Retina (tissue), 1 donor: ENCODE measurements at places on chromosomes 12 and 14.
A peak's percentile ranks its signal among the peaks of the same experiment; 100 is the strongest.

DNA sequence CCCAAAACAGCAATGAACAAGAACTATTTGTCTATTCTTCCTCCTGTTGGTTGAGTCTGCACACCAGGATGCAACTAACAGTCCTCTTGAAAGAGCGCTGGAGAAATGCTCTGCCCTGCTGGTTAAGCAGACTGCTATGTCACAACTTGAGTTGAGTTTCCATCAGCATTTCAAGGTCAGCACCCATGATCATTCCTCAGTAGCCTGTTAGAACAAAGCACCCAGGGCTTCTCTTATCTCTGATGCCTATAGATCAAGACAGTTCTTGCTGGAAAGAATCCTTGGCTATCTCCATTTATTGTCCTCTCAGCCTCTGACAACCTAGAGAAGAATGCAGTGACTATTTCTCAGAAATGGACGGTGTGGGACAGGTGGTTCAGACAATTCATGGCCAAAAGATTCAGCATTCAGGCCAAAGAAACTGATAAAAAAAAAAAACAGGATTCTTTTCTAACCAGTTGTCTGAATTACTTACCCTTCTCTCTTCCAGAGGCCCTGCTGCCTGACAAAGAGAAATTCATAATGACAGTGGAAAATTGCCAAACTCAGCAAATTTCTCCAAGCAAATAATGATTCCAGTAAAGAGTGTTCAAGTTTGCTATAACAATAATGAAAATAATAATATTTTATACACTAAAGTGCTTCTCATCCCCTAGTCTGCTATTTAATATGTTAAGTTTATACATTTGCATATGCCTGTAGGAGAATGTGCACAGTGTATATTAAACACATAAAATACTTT is 306.7 kb downstream of the EMP1 start:
- DNase-seq = no peak

- DNase-seq = peak; percentile 4
These were observed 691 bp downstream of the ZFYVE26 start for GRCh38 chr14:67815573-67816225.

DNA sequence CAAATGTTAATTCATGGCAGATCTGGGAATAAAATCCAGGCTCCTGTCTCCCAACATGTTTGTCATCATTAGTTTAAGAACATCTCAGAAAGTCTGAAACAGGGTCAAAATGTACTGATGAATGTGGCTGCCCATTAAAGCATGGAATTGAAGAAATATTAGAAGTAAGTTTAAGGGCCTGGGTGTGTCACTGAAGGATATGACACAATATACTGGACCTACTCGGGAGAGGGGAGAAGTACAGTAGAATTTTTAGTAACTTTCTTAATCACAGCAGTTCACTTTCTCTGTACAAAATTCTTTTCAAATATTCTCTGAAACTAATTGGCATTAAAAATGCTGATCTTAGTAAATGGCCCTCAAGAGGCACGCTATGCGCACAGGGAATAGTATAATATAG is 185.5 kb downstream of the ETV6 start:
- DNase-seq = no peak

DNA sequence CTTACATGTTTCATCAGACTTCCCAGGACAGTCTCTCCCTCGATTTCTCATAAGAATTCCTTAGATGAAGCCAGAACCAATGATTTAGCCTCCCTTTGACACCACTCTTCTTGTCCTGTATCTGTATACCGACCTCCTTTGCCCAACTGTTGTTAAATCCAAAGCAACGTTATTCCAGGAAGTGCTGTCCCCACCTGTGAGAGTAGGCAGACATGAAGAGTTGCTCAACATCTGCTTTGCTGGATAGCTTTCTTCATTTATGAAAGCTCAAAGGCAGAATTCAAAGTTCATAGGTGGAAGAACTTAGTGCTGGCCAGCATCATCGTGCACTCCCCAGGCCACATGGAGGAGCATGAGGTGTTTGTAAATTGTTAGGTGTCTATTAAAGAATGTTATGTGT is 55.6 kb downstream of the GTF2A1 start:
- DNase-seq = no peak

- peak; percentile 72 for DNase-seq
These were observed at the start of gene SYNJ2BP for GRCh38 chr14:70416725-70417349. TSS of gene SYNJ2BP (minus strand) at chr14:70417090. CDS start at chr14:70416963, 127 bp downstream.

GRCh38 chr12:101634724-101635123 is 40.0 kb downstream of the MYBPC1 start:
- no peak for DNase-seq

GRCh38 chr12:106140223-106140986 is 1.7 kb upstream of the NUAK1 start:
- DNase-seq = no peak

DNA sequence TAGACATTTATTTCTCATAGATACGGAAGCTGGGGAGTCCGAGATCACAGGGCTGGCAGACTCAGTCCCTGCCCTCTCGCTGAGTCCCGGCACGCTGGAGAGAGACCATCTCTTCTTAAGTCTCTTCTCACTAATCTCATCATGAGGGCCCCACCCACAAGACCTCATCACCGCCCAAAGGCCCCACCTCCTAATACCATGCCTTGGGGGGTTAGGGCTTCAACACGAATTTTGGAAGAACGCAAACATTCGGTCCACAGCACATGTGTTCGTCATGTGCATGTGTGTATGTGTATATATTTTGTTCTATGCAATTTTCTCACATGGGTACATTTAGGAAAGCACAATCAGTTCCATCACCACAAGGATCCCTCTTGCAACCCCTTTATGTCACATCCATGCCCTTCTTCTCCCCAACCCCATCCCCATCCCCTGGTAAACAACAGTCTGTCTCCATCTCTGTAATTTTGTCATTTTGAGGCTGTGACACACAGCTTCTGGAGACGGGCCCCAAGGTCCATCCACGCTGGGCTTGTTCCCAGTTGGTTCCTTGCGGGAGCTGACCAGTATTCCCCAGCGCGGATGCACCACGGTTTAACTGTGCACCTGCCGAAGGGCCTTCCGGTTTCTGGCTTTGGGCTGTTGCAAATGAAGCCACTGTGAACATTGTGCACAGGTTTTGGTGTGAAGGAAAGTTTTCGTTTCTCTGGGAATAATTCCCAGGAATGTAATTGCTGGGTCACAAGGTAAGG is 317.5 kb upstream of the DIO3 start:
- DNase-seq = no peak

GRCh38 chr14:103854822-103855733 is 7.7 kb upstream of the PPP1R13B start:
- peak; percentile 35 for DNase-seq

- peak; percentile 86 for DNase-seq
These were observed at the start of gene NEUROD4 for GRCh38 chr12:55019784-55020183. TSS of gene NEUROD4 (plus strand) at chr12:55019974. CDS start at chr12:55026440, 6,466 bp downstream.

- DNase-seq = no peak
These were observed 339.8 kb downstream of the PCNX1 start for GRCh38 chr14:71247106-71247505.

DNA sequence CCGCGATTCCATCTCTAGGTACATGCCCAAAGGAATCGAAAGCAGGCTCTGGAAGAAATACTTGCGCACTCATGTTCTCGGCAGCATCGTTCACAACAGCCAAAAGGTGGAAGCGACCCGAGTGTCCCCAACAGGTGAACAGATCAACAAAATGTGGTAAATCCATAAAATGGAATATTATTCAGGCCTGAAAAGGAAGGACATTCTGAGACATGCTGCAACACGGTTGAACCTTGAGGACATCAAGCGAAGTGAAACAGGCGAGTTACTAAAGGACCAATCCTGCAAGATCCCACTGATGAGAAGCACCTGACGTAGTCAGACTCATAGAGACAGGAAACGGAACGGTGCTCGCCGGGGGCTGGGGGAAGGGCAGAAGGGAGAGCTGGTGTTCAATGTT is 17.5 kb upstream of the DIO3 start:
- no peak for DNase-seq

- no peak for DNase-seq
These were observed 207.7 kb downstream of the CACNA1C start for GRCh38 chr12:2260441-2260840.

GRCh38 chr14:79294499-79294898 is 916.8 kb downstream of the DIO2 start:
- DNase-seq = no peak

GRCh38 chr12:104790296-104791125 is 167.6 kb downstream of the SLC41A2 start:
- DNase-seq = peak; percentile 61

- DNase-seq = no peak
These were observed 159.1 kb upstream of the LMNTD1 start for GRCh38 chr12:25712169-25712568.

- DNase-seq = no peak
These were observed 271.4 kb downstream of the SSPN start for GRCh38 chr12:26466726-26467125.

- no peak for DNase-seq
These were observed 35.9 kb upstream of the GSC start for GRCh38 chr14:94805680-94806288.

DNA sequence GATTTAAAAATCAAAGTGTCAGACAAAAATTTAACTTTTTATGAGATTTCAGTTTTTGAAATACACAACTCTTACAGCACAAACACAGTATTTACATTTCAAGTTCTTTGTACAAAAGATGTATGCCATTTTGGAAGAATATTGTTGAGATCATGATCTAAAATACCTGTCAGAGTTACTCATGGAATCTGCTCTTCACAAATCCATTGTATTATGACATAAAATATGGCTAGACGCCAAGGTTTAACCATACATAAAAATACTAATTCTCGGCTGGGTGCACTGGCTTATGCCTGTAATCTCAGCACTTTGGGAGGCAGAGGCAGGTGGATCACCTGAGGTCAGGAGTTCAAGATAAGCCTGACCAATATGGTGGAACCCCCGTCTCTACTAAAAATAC is 6.2 kb upstream of the SYCP3 start:
- DNase-seq = no peak

GRCh38 chr12:52645982-52646381 is 6.0 kb downstream of the KRT2 start:
- no peak for DNase-seq

DNA sequence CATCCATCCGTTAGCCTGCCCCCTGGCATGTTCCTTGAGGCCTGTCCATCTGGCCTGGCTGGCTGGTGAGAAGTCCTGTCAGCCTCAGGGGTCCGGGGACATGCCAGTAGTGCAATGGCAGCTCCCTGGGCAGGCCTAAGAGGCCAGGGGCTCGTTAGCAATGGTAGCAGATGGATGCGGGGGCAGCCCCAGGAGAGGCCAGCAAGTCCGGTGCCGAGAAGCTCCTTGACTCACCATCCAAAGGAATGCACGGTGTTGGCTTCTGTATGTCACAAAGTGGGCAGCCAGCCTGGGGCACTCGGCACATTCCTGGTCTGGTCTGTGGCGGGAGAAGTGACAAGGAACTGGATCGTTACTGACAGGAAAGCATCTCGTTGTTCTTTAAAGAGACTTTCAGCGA is 319.9 kb downstream of the CACNA1C start:
- peak; percentile 32 for DNase-seq

GRCh38 chr14:106003351-106003750 is 477.0 kb downstream of the TMEM121 start:
- DNase-seq = no peak

DNA sequence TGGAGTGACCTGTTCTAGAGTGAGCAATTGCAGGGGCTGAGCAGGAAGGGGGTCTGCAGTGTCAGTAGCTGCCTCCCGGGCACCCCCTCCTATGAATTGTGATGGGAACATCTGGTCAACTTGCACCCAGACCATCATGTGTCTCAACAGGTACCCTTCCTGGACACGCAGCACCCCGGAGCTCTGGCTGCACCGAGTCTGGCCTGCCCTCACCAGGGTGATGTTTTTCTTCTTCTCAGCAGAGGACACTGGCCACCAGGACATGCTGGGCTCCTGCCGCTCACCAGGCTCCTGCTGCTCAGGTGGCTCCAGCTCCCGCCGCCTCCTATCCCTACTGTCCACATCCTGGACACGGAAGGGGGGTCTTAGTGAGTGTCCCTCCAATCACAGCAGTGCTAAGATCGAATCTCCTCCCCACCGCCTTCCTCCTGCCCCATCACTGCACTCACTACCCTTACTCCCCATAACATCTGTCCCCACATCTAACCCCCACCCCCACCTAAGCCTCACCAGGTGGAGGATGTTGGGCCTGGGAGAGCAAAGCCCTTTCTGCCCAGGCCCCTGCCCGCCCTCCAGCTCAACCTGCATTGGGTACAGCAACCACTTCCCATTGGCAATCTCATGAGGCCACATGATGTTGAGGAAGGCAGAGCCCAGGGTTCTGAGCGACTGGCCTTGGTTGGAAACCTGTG is 14.9 kb downstream of the ITGA7 start:
- DNase-seq = no peak

DNA sequence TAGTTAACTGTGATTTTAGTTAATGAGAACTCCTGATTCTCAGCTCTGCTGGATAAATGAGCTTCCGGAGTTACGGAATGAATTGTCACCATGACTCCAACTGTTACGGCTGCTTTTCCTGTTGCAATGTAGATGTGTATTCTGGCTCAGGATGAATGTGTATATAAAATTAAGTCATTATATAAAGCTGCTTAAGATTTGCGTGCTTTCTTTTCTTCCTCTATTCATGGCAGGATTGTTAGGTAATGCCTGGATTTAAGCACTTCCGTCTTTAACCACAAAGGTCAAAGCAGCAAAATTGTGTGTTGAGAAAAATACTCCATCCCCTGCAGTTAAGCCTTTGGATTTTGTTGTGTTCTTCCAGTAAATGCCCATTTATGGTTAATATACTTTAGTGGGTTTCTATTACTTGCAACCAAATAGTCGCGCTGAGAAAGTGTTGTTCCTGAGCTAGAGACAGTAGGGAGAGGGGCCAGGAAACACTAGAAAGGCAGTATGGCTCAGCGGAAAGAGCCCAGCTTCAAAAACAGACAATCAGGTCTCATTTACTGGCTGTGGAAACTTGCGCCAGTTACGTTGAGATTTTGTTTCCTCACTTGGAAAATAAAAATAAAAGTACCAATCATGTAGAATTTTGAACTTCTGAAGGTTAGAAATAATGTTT is 9.4 kb upstream of the CCDC175 start:
- DNase-seq = no peak

GRCh38 chr14:81127785-81128184 is 93.0 kb downstream of the GTF2A1 start:
- no peak for DNase-seq

DNA sequence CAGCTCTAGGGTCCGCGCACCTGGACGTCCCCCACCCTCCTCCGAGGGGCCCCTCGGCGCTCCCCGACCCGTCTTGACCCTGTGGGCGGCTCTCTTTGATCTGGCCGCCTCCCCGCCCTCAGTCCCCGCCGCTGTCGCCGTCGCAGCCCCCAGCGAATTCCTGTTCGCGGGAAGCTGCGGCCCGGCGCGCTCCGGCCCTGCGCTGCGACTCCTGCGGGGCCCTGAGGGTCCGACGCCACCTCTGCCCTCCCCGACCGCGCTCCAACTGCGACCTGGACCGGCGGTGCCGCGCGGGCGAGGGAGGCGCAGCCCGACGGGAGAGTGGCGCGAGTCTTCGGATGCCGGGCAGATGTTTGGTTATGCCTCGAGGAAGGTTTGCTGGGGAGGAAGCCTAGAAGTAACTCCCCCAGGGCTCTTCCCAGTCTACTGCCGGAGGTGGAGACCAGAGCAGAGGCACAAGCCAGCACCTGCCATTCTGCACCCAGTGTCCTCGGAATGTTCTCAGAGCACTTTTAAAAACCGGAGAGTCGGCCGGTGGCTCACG is 440 bp upstream of the ISM2 start:
- DNase-seq = peak; percentile 62

GRCh38 chr14:38129705-38130104 is 78.0 kb upstream of the SSTR1 start:
- no peak for DNase-seq

- DNase-seq = no peak
These were observed 62.3 kb upstream of the EGLN3 start for GRCh38 chr14:34012978-34013720.

GRCh38 chr14:95664066-95664465 is 22.2 kb upstream of the TCL1B start:
- no peak for DNase-seq
